CD4-positive, alpha-beta T cell treated with Interferon alpha-2 for 1 hour (primary cell): ENCODE measurements at places on chromosomes 16 and 17.

- DNase-seq = no peak
These were observed 18.2 kb downstream of the ZCCHC14 start for GRCh38 chr16:87474566-87474996.

- DNase-seq = peak; percentile 23
These were observed 68.6 kb downstream of the CCT6B start for GRCh38 chr17:34892461-34893249.

DNA sequence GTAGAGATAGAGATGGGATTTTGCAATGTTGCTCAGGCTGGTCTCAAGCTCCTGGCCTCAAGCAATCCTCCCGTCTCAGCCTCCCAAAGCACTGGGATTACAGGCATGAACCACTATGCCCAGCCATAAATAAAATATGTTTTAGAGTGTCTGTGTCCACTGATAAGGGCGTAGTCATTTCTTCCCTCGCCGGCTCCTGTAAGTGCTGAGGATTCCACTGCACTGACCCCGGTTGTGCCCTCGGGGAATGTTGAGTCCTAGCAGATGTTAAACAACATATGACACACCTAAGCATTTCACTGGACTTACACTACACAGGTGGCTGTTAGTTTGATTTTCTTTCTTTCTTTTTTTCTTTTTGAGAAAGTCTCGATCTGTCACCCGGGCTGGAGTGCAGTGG lies 5.6 kb upstream of the SHMT1 start:
- DNase-seq = no peak

GRCh38 chr17:21742326-21742725 lies 50.0 kb downstream of the KCNJ18 start:
- DNase-seq = no peak

- no peak for DNase-seq
These were observed 15.7 kb upstream of the DHX8 start for GRCh38 chr17:43467981-43468581.

- DNase-seq = no peak
These were observed 50.4 kb downstream of the TIMM22 start for GRCh38 chr17:1047177-1047878.

DNA sequence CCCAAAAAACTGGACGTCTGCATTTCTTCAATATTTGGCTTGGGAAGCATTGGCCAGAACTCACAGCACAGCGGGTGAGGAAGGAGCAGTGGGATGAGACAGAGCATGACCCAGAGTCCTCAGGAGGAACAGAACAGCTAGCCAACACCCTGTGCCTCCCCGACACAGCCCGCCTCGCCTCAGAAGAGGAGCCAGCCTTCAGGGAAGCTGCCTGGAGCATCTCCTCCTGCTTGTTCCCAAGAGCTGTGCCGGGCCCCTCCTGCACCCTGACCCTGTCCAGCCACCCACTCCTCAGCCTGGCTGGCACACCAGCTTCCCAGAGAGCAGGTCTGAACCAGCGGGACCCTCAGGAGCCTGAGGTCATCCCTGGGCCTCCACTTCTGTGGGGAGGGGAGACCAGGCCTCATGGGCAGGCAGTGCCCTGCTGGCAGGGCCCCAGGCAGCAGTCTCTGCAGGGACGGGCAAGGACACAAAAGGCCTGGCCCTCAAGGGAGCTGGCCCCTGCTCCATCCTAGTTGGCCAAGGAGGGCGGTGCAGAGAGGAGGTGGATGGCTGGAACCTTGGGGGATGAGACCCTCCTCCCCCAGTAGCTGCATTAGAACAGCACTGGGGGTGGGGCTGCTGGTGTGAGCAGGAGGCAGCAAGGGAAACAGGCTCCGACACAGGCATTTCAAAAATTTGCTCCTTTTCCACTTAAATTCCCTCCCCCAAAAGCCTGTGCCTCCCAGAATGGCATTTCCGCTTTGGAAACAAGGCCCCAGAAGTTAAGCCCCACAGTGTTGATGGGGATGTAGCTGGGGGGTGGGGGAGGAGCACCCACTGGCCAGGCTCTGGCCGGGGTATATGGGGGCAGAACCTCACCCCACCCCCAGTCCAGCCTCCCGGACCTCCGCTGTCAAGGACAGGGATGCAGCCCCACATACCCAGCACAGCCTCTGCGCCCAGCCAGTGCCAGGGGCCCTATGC lies 1.8 kb upstream of the BCAR1 start:
- DNase-seq = no peak
